T-helper 2 cell treated with Interferon-gamma antibody and Interleukin-4, amounts not matched to agents 5 μg/mL and 100 μg/mL, for 36 hours (primary cell): ENCODE measurements at places on chromosomes 1 and 21.

DNA sequence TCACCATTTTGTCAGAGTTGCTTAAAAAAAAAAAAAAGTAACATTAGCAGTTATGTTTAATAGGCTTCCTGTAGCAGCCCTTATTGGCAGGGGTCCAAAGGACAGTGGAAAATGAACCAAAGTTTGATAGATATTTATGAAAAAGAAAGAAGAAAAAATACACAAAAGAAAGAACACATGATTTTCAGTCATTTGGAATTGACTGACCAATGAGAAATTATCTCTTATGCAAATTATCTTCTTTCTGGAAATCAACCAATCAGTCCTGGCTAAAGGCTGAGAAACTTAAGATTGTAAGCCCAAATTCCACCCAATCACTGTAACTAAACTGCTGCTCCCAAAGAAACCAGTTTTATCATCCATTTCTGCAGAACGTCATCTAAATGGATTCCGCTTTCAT lies 282.4 kb downstream of the TM2D1 start:
- no peak for DNase-seq

DNA sequence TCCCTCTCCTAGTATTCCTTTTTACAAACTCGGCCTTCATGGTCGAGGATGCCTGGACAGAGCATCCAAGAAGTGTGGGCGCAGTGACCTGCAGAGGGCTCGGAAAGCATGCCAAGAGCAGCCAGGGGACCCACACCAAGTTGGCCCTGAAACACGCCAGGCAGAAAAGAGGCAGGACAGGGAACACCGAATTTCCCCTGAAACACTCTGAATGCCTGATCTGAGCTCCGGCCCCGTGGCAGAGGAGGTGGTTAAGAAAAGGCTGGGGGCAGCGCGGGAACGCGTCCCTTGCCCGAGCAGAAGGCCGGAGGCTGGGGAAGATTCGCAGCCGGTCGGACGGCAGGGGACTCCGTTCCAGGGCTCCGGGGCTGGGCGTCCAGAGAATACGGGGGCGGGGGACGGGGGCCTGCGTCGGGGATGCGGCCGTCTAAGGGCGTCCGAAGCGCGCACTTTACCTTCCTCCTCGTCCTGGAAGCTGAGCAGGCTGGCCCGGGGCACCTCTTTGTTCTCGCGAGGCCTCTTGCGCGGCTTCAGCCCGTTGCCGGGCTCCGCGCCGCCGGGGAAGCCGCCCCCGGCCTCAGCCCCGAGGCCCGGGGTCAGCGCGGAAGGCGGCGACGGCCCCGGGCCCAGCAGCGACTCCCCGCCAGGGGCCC lies 558 bp downstream of the PAXBP1 start:
- no peak for DNase-seq

GRCh38 chr1:25544819-25545218 lies 1.4 kb downstream of the LDLRAP1 start:
- DNase-seq = no peak

DNA sequence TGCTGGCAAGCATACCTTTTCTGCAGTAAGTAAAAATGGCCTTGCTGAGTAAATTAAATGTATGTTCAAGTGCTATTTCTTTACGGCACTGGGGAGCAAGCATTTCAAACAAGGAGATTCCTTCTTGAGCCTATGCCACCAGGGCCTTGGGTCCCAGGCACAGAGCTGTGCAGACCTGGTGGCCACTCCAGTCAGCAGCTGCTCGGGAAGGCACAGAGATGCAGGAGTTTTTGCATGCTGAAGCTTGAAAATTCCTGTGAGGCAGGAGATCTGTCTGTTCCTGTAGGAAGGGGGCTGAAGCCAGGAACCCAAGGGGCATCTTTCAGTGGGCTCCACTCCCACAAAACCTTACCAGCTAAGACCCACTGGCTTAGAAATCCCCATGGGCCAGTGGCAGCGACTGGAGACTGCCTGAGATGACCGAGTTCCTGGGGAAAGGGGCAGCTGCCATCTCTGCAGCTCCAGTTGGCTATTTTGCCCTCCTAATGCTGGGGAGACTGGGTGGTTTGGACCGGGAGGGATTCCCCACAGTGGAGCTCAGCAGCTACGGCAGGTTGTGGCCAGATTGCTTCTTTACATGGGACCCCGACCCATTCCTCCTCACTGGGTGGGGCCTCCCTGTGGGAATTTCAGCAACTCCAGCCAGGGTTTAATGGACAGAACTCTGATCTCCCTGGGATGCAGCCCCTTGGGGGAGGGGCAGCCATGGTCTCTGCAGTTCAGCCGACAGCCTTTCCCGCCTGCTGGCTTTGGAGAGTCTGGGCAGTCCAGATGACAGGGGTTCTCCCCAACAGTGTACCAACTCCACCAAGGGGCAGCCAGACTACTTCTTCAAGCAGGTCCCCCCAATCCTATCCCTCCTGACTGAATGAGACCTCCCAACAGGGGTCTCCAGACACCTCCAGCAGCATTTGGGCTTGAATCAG lies 8.4 kb upstream of the PGBD2 start:
- no peak for DNase-seq

DNA sequence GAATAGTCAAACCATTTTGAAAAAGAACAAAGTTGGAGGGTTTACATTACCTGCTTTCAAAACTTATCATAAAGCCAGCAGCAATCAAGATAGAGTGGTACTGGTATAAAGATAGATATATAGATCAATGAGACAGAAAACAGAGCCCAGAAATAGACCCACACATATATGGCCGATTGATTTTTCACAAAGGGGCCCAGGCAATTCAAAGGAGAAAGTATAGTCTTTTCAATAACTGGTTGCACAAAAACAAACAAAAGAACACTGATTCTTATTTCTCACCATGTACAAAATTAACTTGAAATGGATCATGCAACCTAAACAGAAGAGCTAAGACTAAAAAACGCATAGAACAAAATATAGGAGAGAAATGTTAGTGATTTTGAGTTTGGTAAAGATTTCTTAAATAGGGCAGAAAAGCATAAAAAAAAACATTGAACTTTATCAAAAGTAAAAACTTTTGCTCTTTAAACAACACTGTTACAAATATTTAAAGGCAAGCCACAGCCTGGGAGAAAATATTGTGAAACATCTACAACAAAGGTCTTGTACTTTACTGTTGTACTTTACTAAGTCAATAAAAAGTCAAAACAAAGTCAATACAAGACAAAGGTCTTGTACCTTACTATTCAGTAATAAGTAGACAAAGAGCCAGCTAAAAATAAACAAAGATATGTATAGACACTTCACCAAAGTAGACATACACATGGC lies 50.2 kb downstream of the ST3GAL3 start:
- no peak for DNase-seq

GRCh38 chr1:110203021-110203661 lies 7.0 kb upstream of the KCNC4 start:
- DNase-seq = peak; percentile 65

DNA sequence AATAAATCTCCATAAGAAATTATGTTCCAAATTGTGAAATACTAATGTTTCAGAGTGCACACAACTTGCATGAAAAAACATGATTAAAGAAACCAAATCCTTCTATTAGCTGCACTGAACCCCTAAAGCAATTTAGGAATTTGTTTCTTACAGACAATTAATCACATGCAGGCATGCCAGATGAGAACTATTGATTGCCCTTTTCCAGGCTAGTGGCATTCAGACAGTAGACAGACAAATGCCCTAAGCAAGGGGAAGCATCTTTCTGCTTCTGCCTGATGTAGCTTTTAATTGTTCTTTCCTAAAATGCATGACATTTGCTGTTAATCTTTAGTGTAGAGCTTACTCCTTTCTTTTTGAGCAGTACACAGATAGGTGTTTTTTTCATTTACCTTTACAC lies 229.5 kb downstream of the DPYD start:
- no peak for DNase-seq

GRCh38 chr1:36693603-36694002 lies 210.9 kb upstream of the CSF3R start:
- no peak for DNase-seq

GRCh38 chr1:37817481-37817880 lies 9.5 kb upstream of the YRDC start:
- DNase-seq = no peak

DNA sequence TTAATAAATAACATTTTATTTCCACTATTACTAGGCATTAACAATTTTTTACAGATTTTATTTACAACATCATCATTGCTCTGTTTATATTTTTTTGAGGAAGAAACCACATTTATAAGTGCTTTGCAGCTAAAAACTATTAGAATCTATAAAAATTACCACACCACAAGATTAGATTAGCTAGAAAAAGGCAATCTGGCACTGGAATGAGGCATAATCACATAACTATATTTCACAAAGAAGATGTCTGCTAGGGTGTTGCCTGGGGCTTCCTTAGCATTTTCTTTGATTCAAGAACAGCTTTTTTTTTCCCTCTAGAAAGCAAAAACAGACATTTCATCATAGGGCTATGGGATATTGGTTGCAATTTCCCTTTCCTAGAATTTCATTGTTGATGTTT lies 2169.2 kb downstream of the MRPL39 start:
- DNase-seq = no peak

GRCh38 chr1:243793298-243793697 lies 56.7 kb downstream of the AKT3 start:
- DNase-seq = no peak

GRCh38 chr1:37858931-37859506 lies 373 bp downstream of the MTF1 start:
- DNase-seq = no peak
